ENCODE measurements at places on chromosomes 7 and 10. TPM values are rescaled to one million over a fixed set of nuclear protein-coding genes. Genes with fewer than 3 reads are reported as not detected.

DNA sequence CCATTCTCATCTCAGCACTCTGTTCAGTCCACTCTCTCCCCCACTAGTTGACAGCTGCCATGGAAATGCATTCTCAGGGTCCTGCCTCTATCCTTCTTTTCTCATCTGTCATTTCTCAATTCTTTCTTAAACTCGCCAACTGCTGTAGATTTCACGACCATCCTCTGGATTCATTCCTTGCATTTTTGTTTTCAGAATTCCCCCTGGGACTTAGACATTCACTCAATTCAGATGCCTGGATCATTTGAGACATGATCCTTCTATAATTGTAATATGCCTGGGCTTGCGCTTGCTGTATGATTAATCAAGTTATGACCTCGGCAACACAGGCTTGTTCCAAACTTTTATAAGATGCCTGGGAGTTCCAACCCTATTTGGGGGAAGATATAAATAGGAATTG is 104.5 kb downstream of the RAB11FIP2 start:
- DNase-seq = no peak

DNA sequence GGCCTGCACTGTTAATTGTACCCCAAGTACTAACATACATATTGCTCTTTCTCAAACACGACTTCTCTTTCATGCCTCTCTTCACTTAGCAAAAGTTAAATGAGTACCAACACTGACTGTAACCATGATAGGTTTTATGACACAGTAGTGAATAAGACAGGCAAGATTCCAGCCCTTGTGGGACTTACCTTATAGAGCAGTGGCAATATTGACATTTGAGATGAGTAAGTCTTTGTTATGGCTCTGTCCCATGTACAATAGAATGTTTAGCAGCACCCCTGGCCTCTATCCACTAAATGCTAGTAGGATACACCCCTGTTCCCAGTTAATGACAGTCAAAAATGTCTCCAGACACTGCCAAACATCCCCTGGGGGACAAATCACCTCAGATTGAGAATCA is 11.9 kb upstream of the COL1A2 start:
- DNase-seq = no peak

DNA sequence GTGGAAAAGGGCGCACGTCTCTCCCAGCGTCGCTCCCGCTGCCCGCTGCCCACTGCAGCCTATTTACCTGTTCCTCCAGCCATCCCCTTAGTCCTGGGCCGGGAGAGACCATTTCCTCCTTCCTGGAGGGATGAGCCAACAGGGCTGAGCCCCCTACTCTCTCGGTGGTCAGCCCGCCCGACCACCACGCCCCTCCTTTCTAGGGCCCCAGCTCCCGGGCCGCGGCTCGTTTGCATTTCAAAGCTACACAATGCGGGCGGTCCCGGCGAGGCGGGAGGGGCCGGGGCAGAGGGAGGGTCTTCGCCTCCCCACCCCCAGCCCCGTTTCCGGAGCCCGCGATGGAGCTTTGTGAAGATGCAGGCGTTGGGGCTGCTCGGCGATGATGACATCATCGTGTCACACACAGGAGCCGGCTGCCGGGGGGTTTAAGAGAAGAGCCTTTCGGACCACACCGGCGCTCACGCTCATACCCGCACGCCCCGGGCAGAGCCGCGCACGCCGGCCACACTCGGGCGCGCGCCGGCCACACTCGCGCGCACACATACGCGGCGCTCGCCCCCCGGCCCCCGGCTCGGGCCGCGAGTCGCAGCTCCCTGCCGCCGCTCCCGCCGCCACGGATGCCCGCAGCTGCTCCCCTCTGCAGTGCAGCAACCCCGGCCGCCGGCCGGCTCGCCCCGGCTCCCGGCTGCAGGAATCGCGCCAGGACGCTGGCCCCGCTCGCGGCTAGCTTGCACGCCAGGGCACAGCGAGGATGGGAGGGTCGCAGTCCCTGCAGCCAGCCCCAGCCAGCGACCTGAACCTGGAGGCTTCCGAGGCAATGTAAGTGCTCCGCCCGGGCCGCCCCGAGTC is 107.7 kb upstream of the BTBD16 start:
- peak; percentile 52 for DNase-seq

- DNase-seq = no peak
These were observed 624.9 kb downstream of the ARL4A start for GRCh38 chr7:13312307-13312706.

DNA sequence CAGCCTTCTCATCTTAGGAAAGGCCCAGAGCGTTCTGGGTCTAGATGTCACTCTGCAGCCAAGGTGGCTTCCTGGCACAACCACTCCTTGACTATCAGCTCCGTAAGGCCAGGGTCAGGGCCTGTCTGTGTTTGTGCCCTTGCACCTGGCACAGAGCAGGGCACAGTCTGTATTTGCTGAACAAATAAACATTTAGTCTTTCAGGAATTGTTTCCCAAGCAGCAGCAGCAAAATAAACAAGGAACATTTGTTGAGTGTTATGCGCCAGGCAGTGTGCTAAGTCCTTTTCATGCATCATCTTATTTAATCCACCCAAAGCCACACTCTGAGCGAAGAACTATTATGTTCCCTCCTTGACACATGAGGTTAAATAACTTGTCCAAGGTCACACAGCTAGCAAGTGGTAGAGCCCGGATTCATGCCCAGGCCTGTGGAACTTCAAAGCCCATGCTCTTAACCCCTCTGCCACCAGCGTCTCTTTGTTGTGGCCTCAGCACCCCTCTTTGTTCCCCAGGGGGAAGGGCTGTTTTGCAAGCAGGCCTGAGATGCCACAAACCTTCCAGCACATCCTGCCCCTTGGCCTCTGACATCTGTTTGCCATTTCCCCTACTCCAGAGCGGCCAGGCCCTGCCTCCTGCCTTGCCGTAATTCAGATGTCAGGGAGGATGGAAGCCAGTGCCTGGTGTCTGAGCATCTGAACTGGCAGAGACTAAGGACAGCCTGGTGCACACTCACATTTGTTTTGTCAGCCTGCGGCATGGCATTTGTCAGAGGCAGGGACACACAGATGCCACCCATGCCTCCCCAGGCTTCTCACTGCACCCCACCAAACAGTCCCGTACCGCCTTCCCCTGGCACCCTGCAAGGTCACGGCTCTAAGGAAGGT is 325.8 kb upstream of the ZMIZ1 start:
- no peak for DNase-seq

DNA sequence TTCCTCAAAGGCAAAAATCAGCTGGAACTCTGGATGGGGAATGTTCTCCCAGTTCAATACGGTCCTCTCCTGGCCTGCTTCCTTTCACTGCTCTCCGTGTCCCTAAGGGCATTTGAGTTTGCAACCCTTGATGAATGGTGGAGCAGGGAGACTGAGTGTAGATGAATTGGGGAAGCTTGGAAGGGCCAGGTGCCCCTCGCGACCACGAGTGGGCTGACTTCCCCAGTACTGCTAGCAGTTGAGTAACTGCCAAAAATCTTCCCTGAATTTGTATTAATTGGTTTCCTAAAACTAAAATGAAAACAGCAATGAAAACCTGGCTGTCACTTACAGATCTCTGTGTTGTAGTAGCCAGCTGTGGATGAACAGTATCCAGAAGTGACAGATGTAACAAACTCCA is 13.6 kb downstream of the IRF5 start:
- no peak for DNase-seq

- DNase-seq = no peak
These were observed 217.6 kb upstream of the TCF7L2 start for GRCh38 chr10:112732277-112732921.

GRCh38 chr7:376306-377079 is 86.5 kb downstream of the FOXL3 start:
- DNase-seq = no peak

GRCh38 chr7:913736-914520 is 37.6 kb downstream of the GET4 start:
- DNase-seq = no peak

DNA sequence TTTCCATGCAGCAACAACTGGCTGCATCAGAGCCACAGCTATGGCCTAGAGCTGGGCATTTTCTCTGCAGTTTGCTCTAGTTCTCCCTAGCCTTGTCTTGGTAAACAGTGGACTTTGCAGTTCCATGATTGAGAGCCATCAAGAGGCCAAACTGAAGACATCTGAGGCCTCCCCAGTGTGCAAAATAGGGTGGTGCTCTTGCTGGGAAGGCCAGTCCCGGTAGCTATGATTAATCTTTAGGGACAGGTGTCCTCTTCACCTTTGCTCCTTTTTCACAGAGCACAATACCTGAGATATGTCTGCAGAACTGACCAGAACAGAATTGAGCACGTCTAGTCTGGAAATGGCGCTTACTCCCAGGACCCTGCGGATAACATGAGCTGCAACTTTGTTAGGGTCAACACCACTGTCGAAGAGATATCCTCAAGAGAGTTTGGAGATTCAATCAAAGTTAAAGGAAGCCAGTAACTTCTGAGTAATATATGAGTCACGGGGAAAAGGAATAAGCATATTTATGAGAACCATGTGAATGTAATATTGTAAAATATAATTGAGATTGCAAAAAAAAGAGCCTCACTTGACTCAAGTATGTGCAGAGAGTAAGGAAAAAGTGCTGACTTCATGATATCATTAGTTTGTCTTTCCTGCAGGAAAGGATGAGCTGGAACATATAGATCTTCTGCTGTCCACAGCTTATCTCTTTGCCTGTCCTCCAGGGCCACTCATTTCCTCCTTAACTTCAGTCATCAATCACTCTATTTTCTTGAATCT is 76.7 kb downstream of the ANK3 start:
- peak; percentile 82 for DNase-seq

- DNase-seq = peak; percentile 97
These were observed 30.2 kb upstream of the ANKRD2 start for GRCh38 chr10:97542169-97543024.

GRCh38 chr7:2008101-2008935 is 224.4 kb downstream of the MAD1L1 start:
- DNase-seq = no peak

The SLC18A3 gene
- not detected for polyA plus RNA-seq

The LIPJ gene
- polyA plus RNA-seq = not detected

The IL6 gene
- polyA plus RNA-seq = 45.2 TPM

The CTNNA3 gene
- 0.19 TPM for polyA plus RNA-seq

The LBX1 gene
- not detected for polyA plus RNA-seq

The TBATA gene
- polyA plus RNA-seq = not detected
